ENCODE measurements at places on chromosomes 16 and 17.

DNA sequence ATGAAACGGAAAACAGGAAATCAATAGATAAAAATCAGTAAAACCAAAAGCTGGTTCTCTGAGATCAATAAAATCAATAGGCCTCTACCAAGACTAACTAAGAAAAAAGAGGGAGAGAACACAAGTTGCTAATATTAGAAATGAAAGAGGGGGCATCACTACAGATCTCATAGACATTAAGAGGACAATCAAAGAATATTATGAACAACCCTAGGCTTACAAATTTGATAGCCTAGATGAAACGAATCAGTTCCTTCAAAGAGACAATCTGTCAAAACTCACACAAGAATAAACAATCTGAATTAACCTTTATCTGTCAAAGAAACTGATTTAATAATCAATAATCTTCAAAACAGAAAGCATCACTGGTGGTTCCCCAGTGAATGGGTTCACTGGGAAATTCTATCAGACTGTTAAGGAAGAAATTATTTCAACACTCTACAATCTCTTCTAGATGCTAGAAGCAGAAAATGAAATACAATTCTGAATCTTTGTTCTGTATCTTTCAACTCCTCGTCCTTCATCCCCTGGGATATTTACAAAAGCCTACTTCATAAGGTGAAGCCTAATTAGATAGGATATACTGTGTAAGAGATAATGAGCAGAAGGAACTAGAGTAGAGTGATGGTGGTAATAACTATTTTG lies 4.4 kb downstream of the ABCA9 start:
- no peak for DNase-seq

GRCh38 chr17:72702998-72703397 lies 389.5 kb downstream of the SLC39A11 start:
- peak; percentile 37 for DNase-seq

DNA sequence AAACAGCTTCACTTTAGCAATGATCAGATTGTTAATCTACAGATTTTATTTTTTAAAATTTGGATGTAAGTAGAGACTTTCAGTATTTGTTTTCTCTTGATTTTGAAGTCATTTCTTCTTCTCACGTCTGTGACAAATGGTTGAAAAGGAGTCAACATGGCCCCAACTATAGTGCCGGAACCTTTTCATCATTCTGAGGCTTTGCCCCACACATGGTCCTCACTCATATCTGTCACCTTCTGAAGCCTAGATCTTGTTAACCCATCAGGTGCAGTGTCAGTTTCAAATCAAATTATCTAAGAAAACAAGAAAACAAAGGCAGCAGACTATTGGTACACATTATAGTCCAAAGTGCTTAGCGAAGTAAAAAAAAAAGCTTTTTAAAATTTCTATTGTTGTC lies 124.1 kb downstream of the TRIM37 start:
- DNase-seq, result no peak

- DNase-seq, result no peak
Measured at GRCh38 chr17:47714773-47715396, 18.2 kb upstream of the TBX21 start.

DNA sequence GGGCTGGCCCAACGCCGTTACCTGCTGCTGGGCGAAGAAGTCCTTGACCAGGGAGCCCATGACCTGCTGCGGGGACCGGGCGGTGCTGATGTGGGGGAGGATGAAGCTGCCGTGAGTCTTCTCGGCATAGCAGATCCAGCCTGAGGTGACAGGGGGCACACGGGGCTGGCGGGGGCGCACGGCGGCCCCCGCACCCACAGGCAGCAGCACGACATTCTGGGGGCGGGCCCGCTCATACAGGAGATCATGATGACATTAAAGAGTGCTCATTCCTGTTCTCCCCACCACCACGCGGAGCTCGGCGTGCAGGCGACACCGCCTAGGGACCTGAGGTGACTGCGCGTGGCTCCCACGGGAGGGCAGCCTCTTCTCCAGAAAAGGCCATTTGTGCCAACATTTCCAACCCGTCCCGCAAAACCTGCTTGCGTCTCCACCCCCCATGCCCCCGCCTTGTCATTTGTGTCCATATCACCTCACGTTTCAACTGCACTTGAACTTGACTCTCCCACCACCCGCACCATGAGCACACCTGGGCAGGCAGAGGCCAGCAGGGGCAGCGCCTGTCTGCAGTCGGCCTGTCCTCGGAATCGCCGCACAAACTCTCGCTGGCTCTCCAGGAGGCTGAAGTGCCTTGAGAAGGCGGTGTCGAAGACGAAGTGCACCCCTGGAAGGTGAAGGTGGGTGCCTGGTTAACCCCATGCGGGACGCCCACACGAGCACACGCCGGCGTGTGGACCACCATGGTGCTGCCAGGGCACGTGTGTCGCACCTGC lies 6.4 kb downstream of the CIAO3 start:
- no peak for DNase-seq

Measured in AG10803 (cell line).